Stimulated activated CD4-positive, alpha-beta T cell treated with anti-CD3 and anti-CD28 coated beads, Interleukin-15, amount 100 ng/mL, for 1 hour (primary cell): ENCODE measurements at places on chromosomes 2 and 18.
A peak's percentile ranks its signal among the peaks of the same experiment; 100 is the strongest.

DNA sequence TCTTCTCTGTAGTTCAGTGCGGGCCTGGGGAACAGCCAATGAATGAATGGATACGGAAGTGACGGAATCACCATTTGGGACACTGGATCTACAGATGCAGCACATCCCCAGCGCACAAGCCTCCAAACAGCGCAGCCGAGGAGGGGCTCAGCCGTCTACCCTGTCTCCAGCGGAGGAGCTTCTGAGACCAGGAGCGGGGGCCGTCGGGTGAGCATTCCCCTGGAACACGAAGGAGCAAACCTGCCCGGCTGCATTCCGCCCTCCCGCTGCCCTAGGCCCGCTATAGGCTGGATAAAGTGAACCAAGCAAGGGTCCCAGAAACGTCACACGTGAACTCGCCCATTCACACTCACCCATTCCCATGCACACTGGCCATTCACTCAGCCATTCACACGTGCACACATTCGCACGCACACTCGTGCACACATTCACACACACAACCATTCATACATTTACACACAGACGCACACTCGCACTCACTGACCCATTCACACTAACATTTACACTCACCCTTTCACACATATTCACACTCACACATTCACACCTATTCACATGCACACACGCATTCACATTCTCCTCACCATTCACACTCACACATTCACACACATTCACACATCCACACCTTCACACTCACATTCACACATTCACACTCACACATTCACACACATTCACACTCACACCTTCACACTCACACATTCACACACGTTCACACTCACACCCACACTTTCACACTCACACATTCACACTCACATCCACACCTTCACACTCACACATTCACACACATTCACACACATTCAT is 63.4 kb downstream of the BIN1 start:
- DNase-seq: no peak

DNA sequence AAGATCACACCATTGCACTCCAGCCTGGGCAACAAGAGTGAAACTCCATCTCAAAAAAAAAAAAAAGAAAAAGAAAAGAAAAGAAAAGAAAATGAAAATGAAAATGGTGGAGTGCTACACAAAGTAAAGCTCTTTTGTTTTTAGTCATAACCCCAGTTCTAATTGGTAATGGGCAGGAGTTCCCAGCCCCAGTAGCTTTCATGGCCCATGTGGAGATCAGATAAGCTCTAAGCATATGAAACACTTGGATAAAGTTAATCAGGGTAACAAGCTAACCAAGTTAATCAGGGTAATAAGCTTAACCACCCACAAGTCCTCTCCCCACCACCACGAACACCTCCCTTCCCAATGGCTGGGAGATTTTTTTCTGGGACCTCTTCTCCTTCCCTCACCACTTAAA is 240.8 kb downstream of the BCL11A start:
- no peak for DNase-seq

DNA sequence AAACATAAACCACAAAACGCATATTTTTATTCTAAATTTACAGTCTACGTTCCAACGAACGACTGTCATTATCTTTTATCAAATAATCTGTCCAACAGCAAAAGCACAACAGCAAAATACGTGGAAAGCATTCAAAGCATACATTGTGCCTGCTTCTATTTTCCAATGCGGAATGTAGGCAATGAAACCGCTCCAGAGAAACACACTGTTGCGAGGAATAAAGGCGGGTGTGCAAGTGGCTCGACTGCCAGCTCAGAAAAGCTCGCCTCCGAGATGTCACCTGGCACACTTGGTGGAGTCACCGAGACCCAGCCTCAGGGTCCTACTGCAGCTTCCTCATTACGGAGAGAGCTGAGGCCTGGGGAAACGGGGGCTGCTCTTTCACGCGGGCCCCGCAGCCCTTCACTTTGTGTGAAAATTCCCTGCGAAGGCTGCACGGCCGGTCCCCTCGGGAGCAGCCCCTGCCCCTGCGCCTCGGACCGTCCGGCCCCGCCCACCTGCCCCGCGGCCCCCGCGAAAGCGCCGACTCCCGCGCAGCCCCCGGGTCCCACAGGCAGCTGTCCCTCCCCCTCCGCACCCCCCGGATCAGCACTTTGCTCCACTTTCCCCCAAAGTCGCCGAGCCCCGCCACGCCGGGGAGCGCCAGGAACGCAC is 752 bp downstream of the MGAT4A start:
- peak; percentile 26 for DNase-seq

DNA sequence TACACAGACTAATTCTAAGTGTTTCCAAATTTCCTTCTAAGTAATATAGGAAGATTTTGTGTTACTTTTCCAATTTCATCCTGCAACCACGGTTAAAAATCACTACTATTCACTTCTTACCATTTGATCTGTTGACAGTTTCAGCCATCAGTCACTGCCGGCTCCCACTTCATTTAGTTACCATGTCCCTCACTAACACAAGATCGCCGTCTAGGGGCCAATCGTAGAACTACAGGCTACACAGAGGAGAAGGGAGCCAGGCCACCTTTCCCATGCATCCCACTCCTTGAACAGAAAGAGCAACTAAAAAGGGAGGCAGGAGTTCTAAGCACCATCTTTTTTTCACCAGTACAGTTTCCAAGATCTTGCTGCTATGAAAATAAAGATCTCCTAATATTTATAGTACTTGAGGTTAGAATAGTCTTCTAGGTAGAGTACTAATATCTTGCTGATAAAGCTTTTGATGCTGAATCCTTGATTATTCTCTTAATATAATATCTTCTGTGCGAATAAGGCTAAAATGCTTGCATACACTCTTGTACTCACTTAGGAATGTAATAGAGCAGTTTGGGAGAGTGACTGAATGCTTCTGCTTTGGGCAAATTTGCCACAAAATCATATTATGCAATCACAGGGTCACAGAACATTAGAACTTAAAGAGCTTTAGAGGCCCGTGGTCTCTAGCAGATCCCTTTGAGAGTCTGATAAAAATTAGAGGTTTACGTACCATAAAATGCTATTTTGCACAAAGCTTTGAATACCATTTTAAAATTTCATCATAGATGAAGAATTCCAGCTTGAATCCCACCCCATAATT is 39.5 kb upstream of the CYP1B1 start:
- DNase-seq: no peak

- no peak for DNase-seq
Measured at GRCh38 chr2:45953376-45954027, 302.0 kb downstream of the PRKCE start.

- DNase-seq: no peak
Measured at GRCh38 chr18:9520666-9521065, 45.4 kb downstream of the RALBP1 start.

DNA sequence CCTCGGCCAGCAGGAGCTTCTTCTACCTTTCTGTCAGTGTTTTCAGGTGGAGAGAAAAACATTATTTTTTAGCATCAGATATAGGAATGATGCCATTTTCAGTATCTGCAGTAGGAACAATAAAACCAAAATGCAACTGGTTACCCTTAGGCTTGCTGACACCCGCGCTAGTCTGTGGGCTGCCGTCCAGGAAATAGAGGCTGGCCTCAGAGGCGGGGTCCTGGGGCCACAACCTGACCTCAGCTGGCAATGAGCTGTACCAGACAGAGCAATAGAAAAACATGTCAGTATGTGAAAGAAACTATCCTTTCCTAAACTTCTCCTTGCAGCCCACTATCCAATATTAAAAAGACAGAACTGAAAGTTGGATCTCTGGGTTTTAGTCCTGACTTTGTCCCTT is 4.6 kb upstream of the ST6GAL2 start:
- DNase-seq: no peak

DNA sequence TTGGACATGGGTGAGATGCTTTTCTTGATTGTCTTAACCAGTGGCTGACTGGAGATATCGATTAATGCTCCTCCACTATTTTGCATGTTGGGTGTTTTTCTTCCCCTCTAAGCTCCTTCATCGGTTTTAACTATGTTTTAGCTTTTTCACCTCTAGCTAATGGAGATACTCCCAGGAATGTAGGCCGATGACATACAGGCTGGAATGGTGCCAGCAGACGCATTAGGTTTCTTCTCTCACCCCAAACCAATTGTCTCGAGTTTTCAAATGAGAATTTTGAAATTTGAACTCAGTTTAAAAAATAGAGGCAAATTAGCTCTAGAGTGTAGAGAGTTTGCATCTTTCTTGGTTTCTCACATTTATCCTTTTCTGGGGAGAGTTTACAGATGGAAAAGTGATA is 247.6 kb downstream of the RPRM start:
- no peak for DNase-seq

- DNase-seq: no peak
Measured at GRCh38 chr2:223896833-223897311, 48.3 kb downstream of the WDFY1 start.

GRCh38 chr2:169853041-169853668 is 25.9 kb downstream of the UBR3 start:
- DNase-seq: no peak

- no peak for DNase-seq
Measured at GRCh38 chr2:100197631-100198153, 55.3 kb upstream of the AFF3 start.

- no peak for DNase-seq
Measured at GRCh38 chr2:45963816-45964215, 312.3 kb downstream of the PRKCE start.

GRCh38 chr2:39434233-39434897 is 2.7 kb downstream of the MAP4K3 start:
- no peak for DNase-seq

DNA sequence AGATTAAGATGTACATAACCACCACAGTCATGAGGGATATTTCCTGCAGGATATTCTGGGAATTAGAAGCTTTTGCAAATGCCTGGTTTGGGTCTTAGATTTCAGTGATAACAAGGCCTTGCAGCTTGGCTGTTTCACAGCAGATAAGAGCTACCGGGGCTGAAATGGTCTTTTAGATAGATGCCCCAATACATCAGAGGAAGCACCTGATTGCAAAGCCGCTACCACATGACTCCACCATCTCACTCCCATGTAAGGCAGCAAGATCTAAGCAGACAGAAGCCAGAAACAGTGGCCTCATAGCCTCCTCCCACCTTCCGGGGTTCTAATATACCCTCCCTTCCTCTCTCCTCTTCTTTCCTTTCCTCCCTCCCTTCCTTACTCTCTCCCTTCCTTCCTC is 31.1 kb upstream of the EPG5 start:
- DNase-seq: no peak

DNA sequence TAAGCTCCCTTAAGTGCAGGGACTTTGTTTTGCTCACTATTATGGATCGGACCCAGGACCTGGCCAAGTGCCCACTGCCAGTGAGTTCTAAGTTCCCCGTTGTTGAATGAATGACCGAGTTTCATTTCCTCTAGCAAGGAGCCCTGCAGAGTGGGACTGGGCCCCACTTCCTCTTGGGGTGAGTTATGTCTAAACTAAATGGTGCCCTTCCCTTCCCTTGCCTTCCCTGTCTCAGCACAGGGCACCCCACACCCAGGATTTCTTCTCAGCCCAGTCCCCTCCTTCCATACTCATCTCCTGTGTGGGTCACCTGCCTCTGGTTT is 195.3 kb upstream of the HS6ST1 start:
- no peak for DNase-seq

DNA sequence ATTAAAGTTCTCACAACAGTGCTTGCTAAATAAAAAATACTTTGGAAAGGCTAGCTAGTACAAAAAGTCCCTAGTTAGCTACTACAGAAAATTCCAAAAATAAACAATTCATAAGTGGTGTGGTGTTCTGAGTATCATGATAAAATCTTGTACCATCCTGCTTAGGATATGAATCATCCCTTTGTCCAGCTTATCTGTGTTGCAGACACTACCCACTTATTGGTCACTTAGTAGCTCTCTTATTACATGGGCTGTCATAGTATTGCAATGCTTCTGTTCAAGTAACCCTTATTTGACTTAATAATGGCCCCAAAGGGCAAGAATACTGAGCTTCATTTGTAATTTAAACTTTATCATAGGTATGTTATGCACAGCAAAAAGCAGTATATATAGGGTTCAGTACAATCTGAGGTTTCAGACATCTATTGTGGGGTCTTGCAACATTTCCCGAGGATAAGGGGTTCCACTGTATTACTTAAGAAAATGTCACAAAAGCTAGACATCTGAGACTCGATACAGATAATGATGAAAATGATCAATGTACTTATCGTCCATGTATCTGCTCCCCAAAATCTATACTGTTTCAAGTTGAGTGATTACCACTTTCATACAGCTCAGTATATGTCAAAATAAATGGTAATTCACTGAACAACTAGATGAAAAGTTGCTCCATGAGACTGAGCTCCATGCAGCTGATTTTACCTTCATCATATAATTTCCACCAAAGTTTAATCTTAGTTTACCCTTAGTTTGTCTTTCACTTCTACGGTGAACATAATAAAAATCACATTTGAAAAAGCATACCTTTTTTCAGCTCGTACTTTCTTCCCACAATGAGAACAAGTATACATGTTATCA is 93.8 kb downstream of the C2orf74 start:
- DNase-seq: no peak

DNA sequence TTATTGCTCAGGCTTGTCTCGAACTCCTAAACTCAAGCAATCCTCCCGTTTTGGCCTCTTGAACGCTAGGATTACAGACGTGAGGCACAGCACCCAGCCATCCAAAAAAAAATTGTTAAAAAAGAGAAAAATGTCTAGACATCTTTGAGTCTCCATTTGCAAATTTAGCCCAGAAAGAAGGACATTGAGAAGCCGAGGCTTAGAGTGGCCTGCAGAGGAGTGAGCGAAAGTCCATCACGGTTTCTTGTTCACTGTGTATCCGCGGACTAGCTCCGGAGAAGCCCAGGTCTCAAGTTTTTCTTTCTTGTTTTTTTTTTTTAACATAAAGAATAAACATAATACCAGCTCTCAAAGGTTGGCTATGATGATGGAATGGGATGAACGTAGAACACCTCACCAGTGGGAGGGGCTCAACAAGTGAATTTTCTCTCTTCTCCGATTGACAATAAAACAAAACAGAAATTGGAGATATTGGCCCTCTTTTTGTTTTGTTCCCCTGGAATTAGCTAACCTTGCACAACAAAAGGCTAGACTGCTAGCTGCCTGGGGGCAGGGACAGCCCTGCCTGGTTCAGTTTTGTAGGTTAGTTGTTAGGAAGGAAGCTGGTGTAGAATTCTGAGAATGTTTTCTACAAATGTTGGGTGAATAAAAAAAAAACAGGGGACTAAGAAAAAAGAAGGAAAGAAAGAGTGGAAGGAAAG is 163.4 kb downstream of the MYCN start:
- no peak for DNase-seq

GRCh38 chr2:134252092-134252750 is 1.7 kb upstream of the MGAT5 start:
- DNase-seq: no peak

DNA sequence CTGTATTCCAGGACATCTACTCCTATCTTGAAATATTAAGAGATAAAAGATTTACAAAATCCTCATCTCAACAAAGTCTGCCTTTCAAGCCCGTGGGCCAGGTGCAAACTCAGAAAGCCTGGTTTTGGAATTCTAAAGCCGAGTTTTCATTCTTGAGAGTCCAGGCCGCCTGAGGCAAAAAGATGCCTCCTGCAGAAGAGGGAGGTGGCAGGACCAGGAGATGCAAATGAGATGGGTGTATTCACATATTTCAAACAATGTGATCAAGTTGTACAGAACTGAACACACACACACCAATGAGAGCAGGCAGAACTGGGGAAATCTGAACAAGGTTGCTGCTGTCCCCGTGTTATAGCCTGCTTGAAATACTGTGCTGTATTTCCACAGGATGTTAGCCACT is 7.7 kb upstream of the HS6ST1 start:
- DNase-seq: no peak
